ENCODE measurements at places on chromosomes 11 and 22.

DNA sequence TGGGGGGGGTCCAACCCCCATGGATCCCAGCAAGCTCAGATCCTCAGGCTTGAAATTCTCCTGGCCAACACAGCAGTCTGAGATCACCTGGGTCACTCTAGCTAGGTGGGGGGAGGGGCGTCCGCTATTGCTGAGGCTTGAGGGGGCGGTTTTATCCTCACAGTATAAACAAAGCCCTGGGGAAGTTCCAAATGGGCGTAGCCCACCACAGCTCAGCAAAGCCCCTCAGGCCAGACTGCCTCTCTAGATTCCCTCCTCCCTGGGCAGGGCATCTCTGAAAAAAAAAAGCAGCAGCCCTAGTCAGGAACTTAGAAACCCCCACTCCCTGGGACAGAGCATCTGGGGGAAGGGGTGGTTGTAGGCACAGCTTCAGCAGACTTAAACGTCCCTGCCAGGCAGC lies 16.7 kb downstream of the TRPC6 start:
- no peak for DNase-seq

GRCh38 chr11:68047437-68048290 lies 8.8 kb downstream of the TCIRG1 start:
- DNase-seq, result no peak

DNA sequence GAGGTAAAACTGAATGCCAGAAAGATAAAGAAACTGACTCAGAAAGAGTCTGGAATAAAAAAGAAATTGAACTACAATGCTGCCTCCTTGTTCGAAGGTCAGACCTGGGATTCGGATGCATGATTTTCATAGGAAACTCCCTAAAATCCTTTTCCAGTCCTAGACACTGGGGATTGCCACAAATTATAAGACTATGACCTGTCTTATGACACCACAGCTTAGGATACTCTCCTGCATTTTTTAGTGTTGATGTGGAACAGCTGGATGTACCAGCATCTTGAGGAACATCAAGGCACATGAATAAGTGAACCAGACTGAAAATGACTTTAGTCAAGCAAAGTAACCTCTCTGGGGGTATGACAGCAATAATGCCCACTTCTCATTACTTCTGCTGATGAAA lies 9.0 kb downstream of the KIRREL3 start:
- DNase-seq, result no peak

GRCh38 chr11:75014129-75014528 lies 25.4 kb downstream of the NEU3 start:
- DNase-seq, result no peak

- DNase-seq, result no peak
These were observed 110.6 kb upstream of the BID start for GRCh38 chr22:17884893-17885292.

- DNase-seq, result no peak
These were observed 292.6 kb downstream of the NTM start for GRCh38 chr11:131662993-131663392.

DNA sequence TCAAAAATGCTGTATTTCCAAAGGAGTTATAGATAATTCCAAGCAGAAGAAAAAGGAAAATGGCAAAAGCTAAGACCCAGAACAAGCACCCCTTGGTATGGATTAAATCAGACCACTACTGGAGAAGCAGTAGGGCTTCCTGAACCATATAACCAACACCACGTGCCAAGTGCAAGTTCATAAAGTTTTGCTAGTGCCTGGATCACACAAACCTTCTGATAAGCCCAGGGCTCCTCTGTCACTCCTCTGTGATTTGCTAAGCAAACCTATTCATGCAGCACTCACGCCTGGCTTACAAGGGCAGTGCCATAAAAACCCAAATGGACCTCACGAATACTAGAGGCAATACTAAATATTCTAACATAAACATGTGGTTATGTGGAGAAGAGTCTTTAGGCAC lies 13.3 kb downstream of the LARGE1 start:
- no peak for DNase-seq

DNA sequence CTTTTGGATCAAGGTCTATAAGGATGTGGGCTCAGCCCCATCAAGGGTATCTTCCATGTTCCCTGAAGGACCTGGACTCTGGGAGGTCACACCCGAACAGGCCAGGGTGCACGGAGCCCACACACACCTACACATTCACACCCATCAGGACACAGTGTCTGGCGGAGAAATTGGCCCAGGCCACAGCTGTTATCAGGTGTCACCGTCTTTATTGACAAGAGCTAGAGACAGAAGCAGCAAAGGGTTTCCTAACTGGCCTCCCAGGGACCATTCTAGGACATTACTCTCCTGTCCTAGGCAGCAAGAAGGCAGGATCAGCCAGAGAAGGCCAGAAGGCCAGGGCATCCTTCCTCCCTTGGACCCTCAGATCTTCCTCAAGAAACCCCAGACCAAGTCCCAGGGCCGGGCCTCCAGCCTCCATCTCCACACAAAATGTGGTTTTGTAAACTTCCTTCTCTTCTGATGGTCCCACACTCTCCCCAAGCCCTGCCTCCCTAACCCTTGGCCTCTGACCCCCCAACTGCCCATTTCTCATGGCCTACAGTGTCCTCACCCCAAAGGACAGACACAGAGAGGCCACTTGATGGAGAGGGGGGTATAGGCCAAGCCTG lies 8.1 kb downstream of the SSTR3 start:
- DNase-seq, result no peak

DNA sequence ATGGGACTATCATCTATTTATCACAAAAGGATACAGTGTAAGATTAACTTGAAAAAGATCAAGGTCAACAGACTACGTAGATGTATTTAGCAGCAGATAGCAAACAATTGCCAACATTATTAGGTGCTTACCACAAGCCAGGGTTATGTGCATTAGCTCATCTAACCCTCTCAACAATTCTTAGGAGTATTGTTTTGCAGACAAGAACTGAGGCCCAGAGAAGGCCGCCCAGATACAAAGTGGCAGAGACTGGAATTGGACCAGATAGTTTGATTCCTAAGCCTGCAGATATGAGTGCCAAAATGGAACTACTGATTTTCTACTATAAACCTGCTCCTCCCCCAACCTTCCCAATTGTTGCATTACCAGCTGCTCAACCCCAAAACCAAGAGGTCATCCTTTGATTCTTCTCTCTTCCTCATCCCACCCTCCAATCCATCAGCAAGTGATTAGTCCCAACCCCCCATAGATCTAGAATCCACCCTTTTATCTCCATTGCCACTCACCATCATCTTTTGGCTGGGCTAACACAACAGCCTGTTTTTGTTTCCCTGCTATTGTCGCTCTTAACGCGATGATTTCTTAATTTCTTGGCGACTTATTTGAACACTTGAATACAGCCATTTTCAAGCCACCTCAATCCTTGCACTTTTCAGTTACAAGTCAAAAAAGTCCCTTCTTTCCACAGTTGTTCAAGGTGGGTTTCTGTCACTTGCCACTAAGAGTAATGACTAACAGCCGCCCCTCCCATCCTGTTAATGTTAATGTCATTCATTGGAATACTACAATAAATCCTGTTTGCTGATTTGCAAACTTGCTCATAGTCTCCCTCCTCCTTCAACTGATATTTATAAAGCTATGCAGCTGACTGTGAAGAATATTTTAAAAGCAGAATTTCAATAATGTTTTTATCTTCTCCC lies 2.7 kb downstream of the TMEM123 start:
- no peak for DNase-seq

DNA sequence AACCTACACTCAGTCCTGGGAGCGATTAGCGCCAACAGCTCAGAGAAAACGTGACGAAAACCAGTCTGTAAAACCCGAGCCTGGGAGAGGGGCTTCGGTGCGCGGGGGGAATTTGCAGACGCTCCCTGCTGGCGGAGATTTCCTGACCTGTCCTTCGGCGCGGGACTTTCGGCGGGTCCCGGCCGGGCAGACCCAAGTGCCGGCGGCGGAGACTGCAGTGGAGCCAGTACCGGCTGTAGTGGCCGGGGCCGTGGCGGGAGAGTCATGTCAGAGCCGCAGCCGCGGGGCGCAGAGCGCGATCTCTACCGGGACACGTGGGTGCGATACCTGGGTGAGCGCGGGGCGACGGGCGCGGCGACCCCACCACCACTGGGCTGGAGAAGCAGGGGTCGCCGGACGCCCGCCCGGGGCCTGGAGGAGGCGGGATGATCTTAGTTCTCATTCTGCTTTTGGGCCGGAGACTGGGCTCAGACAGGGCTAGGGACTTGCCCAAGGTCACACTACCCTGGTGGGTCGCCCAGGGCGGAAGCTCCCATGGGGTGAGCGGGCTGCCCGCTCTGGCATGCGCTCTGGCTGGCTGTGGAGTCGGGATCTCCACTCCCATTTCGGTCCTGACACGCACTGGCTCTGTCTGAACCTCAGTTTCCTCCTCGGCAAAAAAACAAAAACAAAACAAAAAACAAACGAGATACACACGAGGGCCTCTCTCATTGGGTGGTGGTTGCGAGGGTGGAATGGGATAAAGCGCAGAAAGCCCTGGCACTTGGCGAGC lies at the start of gene MTFP1:
Gene MTFP1 (plus strand): TSS at position 153 of the 772 bp plus-strand sequence. CDS start 112 bp downstream, at position 265.
- DNase-seq, result no peak

DNA sequence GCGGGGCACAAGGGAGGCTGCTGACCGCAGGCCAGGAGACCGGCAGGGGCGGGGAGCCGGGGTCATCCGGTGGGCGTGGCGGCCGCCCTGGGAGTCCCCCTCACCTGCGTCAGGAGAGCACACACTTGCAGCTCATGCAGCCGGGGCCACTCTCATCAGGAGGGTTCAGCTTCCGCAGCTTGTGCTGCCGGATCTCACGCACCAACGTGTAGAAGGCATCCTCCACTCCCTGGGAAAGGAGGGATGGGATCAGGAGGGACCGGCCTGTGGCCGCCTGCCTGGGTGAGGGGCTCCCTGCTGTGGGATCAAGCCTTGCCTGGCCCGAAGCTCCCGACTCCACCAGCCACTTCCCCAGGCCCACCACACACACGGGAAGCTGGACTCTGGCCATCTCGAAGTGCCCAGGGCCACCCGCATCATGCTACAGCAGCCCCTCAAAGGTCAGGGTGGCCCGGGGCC lies 2.8 kb downstream of the HRAS start:
- DNase-seq, result no peak

DNA sequence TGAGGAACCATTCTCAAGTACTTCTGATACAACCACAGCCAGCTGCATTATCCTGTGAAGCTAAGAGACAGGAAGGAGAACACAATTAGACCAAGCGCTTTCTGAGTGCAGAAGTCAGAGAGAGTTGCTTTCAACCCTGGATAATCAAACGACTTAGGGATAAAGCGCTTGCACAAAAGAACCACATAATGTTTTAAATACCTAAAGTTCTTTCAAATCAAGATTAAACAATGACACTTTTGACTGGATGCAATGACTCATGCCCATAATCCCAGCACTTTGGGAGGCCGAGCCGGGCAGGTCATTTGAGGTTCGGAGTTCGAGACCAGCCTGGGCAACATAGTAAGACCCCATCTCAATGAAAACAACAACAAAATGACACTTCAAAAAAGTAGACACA lies 145.1 kb downstream of the SWAP70 start:
- no peak for DNase-seq

DNA sequence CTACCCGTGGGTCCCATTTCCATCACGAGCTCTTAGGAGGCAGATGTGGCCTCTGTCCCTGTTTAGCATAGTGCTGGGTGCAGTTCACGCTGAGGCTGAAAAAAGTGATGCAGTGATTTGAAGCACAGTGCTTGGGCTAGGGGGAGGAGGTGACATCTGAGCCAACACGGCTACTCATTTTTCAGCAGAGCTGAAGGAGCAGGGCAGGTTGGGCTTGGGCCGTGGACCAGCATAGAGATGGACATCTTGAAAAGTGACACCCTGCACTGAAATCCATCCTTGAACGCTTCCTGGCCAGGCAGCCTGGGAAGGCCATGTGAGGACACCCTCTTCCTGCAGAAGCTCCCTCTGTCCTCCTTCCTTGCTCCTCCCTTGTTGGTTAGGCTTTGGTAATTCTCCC lies 66.4 kb downstream of the ADAMTS15 start:
- DNase-seq, result no peak

DNA sequence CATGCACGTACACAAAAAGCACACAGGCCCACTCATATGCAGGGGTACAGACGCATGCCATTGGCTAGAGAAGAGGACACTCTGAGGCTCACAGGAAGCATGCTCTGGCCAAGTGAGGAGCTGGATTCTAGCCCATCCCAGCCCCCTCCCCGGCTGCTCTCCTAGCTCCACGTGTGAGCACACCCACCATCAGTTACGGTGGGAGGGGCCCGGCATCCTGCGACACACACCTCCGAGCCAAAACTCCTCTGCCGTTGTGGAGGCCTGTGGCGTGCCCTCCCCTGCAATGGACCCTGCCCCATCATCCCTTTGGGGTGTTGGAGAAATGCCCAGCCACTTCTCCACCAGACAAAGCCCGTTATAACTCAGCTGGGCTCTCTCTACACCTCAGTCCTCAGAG lies 15.1 kb upstream of the IGSF9B start:
- no peak for DNase-seq

DNA sequence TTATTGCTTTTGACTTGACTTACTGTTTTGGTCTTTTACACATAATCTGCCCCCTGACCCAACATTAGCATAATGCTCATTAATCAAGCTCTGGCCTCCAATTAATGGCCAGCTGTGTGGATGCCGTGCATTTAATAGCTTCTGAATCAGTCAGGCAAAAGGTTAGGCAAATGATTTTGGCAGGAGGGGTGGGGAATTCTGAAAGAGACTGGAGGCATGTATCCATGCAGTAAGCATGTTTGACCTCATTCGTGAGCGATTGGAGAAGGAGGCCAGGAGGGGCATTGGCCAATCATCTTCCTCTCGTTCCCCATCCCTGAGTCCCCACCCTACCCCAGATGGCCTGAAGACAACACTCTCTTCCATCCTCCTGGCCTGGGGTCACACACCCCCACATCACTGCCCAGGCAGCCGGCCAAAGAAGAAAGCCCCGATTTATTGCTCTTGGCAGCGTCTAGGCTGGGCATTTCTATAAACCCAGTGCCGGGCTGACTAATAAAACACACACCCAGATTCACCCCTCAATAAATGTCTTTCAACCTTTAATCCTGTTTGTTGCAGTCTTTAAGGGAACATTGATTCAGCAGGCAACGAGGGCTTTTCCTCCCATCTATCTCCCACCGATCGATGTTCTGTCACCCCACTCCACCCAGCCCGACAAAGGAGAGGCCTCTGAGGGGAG lies 150.0 kb downstream of the OPCML start:
- no peak for DNase-seq

DNA sequence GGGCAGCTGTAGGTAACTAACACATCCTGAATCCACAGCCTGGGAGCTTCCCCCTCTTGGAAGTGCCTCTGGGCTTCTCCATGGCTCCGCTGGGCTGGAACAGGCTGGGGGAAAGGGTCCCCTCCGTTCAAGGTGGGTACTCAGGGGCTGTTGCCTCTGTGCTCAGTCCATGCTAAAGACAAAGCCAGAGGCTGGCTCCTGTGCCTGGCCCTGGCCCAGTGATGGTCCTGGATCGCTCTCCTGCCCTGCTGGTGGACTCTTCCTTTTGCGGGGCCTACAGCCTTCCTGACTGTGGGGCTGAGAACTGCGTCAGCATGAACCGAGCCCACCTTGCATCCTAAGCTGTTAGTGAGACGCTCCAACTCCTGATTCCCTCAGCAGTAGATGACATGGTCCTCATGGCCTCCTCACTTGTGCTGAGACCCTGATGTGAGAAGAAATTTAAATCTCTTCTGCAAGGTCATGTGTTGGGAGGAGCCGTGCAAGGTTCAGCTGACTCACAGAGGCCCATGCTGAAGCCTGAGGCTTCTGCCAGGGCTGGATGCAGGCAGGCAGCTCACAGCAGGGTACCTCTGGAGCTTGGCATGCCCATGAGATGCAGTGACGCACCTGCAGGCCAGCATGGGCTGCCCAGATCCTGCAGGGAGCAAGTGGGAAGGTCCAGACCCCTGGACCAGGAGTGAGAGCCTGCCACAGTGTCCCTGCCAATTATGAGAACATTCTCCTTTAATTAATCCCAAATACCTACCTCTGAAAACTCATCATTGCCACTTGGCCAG lies 1285.5 kb downstream of the TBC1D22A start:
- no peak for DNase-seq

GRCh38 chr11:116958246-116958645 lies 120.8 kb upstream of the APOA1 start:
- DNase-seq, result no peak
